Activated CD4-positive, alpha-beta T cell treated with anti-CD3 and anti-CD28 coated beads, Interleukin-2, amount 10 ng/mL, durations not matched to agents 7 days and 5 days (primary cell): ENCODE measurements at places on chromosomes 7 and 10.

DNA sequence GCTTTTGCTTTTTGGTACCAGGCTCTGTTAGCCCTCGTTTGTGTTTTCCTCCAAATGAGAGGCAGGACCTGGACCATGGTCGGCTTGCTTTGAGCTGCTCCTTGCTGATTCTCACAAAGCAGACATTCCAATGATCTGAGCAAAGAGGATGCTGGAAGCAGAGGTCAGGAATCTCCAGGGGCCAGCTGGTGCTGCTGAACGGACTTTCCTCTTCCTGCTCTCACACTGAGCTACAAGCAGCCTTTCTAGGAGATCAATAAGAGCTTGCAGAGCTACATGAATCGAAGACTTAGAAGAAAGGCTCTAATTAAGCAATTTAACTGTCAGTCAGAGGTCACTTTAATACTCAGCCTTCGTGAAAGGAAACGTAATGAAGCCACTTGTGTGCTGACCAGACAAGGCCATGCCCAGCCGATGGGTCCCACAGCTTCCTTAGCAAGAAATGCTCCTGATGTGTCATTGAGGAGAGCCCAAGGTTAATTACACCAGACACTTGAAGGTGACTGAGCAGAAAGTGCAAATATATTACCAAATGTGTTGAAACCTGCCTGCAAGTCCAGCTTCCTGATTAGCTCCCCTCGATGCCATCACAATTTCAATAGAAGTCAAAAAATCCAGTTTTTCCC, 151.3 kb upstream of the RSU1 start:
- no peak for DNase-seq

- DNase-seq, result peak; percentile 37
These were observed 1.5 kb downstream of the IL6 start for GRCh38 chr7:22728401-22729029.

- DNase-seq, result no peak
These were observed 440.6 kb upstream of the LRRN3 start for GRCh38 chr7:110650328-110650727.

DNA sequence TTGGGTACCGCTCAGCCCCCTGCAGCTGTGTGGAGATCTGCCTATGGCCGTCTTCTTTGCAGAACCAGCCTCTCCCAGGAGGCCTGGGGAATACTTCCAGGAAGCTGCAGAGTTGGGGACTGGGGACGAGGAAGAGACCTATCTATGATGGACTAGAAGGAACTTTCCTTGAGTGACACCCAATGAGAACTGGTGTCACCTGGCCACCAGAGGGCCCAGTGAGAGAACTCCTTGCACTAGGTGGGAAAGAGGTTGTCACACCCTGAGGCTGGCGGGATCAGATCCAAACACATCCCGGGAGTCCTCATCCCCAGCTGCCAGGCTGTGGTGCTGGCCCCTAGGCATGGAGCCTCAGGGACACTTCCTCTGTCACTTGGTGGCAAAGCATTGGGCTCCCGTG, 4.9 kb upstream of the GRID2IP start:
- no peak for DNase-seq

DNA sequence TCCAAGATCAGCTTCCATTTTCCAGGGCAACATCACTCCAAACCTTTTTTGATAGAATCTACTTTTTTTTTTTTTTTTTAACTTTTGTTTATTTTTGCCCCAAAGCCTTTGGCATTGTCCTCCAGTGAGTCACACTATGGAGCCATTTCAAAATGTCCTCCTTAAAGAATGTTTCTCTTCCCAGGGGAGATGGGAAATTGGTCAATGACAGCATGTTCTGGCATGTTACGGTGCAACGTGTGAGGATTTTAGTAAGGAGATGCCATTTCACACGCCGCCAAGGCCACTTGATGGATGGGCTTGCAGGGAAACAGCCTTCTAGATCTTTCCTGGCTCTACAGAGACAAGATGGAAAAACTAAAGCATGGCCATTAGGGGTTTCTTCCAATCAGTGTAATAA, 30.7 kb upstream of the TRIL start:
- no peak for DNase-seq

GRCh38 chr10:119022846-119023552, 6.5 kb upstream of the NANOS1 start:
- DNase-seq, result no peak

DNA sequence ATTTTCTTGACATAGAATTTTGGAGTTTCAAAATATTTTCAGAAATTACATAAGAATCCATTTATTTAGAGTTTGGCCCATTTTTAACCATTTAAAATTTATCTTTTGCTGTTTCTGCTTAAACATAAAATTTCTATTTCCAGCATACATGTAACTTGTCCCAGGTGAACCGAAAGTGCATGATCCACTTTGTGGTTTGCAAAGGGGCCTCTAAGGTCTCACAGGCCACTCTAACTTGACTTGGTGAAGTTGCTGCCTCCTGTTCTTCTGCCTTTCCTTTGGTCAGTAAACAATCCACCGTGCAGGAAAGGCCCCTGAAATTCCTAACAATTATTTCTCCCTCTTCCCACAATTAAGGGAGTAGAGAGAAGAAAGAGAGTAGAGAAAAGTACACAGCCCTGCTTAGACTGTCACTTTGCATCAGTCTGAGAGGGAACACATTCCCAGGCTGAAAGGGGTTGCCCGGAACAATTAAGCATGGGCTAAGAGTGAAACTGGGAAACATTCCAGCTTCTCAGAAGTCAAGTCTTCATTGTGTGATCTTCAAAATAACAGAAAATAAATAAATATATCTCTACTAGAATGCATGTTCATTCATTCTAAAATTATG, 79.5 kb upstream of the SEMA3A start:
- DNase-seq, result no peak
